ENCODE measurements at places on chromosomes 7 and 10. TPM values are rescaled to one million over a fixed set of nuclear protein-coding genes. Genes with fewer than 3 reads are reported as not detected.

DNA sequence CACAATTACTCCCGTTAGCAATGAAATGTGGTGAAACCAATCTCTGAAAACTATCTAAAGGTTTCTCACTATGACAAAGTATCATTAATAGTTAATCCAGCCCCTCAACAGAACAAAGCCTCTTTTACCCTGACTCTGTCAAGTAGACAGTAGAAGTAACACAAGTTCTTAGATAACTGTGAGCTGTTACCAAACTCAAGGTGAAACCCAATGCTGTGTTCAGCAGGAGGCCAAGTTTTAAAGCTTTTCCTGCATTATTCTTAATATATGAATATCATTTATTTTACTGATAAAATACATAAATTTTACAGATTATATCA lies 109.1 kb downstream of the SRPK2 start:
- H3K36me3 ChIP-seq, result peaks cover 8% of the 10 kb centered on the region
- no peaks in the 10 kb centered on the region for H3K4me1 ChIP-seq
- no peak overlapping the region for H3K4me3 ChIP-seq
- DNase-seq, result no peak

GRCh38 chr10:75176046-75176445 lies 34.5 kb upstream of the VDAC2 start:
- H3K27me3 ChIP-seq, result no peaks in the 10 kb centered on the region
- no peak for DNase-seq
- H3K27ac ChIP-seq, result no peak overlapping the region
- H3K4me3 ChIP-seq, result no peak overlapping the region
- H3K36me3 ChIP-seq, result peaks cover 17% of the 10 kb centered on the region

DNA sequence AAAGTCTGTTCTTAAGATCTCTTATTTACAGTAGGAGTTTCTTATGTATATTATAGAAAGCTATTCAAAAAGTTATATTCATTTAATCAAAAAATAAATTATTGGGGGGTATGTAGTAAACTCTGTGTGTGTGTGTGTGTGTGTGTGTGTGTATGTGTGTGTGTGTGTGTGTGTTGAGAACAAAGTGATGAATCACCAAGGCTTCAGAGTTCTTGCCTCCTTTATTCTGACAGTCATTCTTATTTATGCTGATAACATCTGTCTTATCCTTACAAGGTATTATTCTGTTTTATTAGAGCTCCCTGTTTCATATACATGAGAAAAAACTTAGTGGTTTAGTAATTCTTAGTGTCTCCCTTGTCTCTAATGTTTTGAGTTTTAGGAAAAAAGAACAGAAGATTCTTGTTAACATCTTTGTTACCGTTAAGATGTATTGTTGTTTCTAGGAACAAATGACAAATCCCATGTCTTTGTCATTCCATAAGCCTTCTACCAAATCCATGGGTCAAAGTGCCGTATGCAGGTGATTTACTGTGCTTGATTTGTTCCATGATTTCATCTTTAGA lies 424.0 kb downstream of the EXOC4 start:
- no peaks in the 10 kb centered on the region for H3K36me3 ChIP-seq
- H3K27me3 ChIP-seq, result no peaks in the 10 kb centered on the region
- no peak for DNase-seq

- peaks cover 16% of the 10 kb centered on the region for H3K4me1 ChIP-seq
- no peaks in the 10 kb centered on the region for H3K27me3 ChIP-seq
- DNase-seq, result no peak
- peak overlapping the region; percentile 87 for H3K27ac ChIP-seq
- peak overlapping the region; percentile 91 for H3K4me3 ChIP-seq
These were observed 482 bp downstream of the CCDC6 start for GRCh38 chr10:59905731-59906416.

- H3K4me3 ChIP-seq, result no peak overlapping the region
- no peaks in the 10 kb centered on the region for H3K36me3 ChIP-seq
These were observed 57.7 kb downstream of the KLF6 start for GRCh38 chr10:3727268-3727667.

DNA sequence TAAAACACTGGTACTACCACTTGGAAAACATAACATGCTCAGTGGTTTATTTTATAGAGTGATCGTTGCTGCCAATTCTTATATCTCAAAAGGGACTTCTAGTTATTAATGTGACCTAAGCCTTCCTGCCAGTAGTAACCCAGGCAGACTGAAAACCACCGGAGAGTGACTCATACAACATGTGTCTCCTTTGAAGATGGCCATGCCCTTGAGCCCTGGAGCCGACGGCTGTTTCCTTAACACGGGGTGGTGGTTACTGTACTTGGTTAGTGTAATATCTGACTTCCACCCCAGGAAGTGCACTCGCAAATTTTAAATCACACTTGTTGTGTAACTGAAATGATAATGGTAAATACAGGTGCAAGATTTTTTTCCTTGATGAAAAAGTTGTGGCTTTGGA lies 30.5 kb downstream of the JAKMIP3 start:
- peaks cover 49% of the 10 kb centered on the region for H3K27me3 ChIP-seq
- H3K4me3 ChIP-seq, result no peak overlapping the region
- no peak for DNase-seq
- H3K27ac ChIP-seq, result no peak overlapping the region
- no peaks in the 10 kb centered on the region for H3K36me3 ChIP-seq
- no peaks in the 10 kb centered on the region for H3K4me1 ChIP-seq

DNA sequence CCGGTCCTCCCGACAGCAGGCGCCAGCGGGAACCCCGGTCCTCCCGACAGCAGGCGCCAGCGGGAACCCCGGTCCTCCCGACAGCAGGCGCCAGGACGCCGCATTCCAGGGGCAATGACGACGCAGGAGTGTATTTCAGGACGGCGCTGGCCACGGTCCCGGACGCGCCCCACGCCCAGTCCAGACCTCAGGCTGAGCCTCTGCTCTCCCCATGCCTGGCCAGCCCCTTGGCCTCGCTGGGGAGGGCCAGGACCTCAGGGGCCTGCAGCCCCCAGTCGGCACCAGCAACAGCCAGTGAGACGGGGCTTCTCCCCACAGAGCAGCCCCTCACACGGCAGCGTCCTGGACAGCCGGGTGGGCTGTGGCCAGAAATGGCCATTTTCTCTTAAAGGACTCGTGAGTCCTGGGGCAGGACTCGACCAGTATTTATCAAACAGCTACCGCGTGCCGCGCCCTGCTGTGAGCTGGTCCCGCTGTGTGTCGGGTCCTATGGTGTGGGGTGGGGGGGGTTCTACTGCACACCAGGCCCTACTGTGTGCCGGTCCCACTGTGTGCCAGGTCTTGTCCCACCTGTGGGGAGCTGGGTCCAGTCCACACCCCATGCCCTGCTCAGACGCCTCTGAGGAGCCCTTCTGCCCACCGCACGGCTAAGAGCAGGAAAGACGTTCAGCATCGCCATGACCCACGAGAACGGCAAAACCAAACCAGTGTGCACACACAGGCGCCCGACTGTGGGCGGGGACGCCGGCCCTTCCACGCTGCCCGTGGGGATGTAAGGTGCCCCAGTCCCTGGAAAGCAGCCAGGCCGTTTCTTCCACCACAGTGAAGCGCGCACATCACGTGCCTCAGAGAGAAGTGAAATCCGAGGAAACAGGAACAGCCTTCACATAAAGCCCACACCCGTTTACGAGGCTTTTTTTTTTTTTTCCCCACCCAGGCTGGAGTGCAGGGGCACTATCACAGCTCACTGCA lies 33.3 kb downstream of the GET4 start:
- H3K27ac ChIP-seq, result no peak overlapping the region
- H3K4me1 ChIP-seq, result peaks cover 7% of the 10 kb centered on the region
- DNase-seq, result peak; percentile 83
- H3K4me3 ChIP-seq, result no peak overlapping the region
- no peaks in the 10 kb centered on the region for H3K36me3 ChIP-seq
- H3K27me3 ChIP-seq, result peaks cover 34% of the 10 kb centered on the region

DNA sequence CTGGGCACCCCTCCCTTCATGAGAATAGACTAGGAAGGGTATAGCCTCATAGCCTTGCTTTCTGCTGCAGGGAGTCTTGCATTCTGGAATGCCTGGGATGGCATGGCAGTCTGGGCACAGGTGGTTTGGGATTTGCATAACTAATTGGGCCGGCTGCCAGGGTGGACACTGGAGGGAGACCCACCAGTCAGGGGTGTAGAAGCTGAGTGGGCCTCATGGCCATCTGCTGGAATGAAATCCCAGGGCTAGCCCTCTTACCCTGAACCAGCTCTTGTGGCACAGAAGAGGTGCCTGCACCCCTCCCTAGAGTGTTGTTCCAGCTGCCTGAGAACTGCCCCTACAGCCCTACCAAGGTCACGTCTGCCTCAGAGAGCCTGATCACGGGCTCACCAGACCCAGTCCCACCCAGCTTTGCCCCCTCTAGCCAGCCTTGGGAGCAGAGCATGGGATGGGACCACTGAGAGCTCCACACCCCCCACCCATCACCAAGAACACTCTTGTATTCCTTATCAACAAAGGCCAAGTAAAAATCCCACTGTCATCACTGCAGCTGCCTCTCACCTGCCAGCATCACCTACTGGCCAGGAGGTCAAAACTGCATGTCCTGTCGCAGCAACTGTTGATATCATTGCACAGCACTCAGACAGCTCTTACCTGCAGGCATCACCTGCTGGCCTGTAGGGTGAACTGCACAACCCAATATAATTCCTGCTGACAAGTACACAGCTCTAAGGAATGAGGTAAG lies 148.9 kb downstream of the ZEB1 start:
- no peaks in the 10 kb centered on the region for H3K27me3 ChIP-seq
- H3K27ac ChIP-seq, result no peak overlapping the region
- DNase-seq, result peak; percentile 19
- no peak overlapping the region for H3K4me3 ChIP-seq

DNA sequence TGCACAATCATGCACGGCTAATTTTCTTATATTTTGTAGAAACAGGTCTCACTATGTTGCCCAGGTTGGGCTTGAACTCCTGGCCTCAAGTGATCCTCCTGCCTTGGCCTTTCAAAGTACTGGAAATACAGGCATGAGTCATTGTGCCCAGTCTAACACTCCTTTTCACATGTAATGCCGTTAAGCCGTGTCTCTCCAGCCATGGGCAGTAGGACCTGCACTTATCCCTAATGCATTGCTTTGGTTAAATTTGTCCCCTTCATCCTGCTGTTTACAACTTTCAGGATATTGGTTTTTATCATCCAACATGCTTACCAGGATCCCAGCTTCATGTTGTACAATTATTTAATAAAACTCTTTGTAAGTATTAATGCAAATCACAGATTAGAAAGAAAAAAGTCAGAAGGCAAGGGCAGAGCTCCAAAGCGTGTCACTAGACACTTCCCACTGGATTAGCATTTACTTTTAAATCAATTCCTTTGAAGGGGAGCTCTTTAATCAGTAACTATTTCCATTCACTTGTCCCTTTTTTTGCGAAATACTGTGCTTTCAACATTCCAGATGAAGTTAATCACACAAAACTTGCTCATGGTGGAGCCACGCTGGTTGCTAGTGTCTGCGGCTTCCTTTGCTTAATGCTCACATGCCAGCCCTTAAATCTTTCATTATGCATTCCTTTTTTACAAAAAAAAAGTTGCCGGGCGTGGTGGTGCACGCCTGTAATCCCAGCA lies 256.0 kb upstream of the AUTS2 start:
- no peaks in the 10 kb centered on the region for H3K36me3 ChIP-seq
- H3K4me1 ChIP-seq, result peaks cover 11% of the 10 kb centered on the region
- no peak overlapping the region for H3K27ac ChIP-seq
- H3K27me3 ChIP-seq, result no peaks in the 10 kb centered on the region
- no peak for DNase-seq

DNA sequence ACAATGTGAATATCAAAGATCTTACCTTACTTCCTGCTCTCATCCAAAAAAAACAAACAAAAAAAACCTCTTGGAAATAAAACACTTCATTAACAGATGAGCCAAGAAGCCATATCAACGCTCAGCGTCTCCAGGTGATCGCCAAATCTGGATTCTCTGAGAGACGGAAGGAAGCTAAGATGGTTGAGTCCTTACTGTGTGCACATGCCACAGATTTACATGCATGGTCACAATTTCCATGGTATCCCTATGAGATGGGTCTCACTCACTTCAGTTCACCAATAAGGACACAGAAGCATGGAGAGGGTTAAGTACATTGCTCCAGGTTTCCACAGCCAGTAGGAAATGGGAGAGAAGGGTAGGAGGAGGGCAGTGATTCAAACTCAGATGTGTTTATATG lies 1.0 kb downstream of the AOAH start:
- H3K4me3 ChIP-seq, result peak overlapping the region; percentile 23
- H3K27me3 ChIP-seq, result no peaks in the 10 kb centered on the region
- H3K36me3 ChIP-seq, result no peaks in the 10 kb centered on the region
- no peak for DNase-seq

- H3K4me1 ChIP-seq, result peaks cover 4% of the 10 kb centered on the region
- H3K4me3 ChIP-seq, result no peak overlapping the region
- no peak overlapping the region for H3K27ac ChIP-seq
- peaks cover 2% of the 10 kb centered on the region for H3K27me3 ChIP-seq
These were observed 215.1 kb upstream of the FRMD4A start for GRCh38 chr10:14545827-14546226.

GRCh38 chr10:14008740-14009080 lies 322.0 kb downstream of the FRMD4A start:
- H3K4me1 ChIP-seq, result peaks cover 20% of the 10 kb centered on the region
- no peak for DNase-seq
- peak overlapping the region; percentile 85 for H3K27ac ChIP-seq
- H3K27me3 ChIP-seq, result peaks cover 4% of the 10 kb centered on the region
- peak overlapping the region; percentile 38 for H3K4me3 ChIP-seq

GRCh38 chr10:1347525-1347924 lies 291.3 kb downstream of the WDR37 start:
- H3K4me3 ChIP-seq, result no peak overlapping the region
- no peaks in the 10 kb centered on the region for H3K27me3 ChIP-seq
- no peaks in the 10 kb centered on the region for H3K4me1 ChIP-seq
- H3K36me3 ChIP-seq, result no peaks in the 10 kb centered on the region

GRCh38 chr7:135200821-135201331 lies 10.4 kb downstream of the WDR91 start:
- H3K4me1 ChIP-seq, result no peaks in the 10 kb centered on the region
- H3K27ac ChIP-seq, result no peak overlapping the region
- no peak for DNase-seq

- H3K27ac ChIP-seq, result no peak overlapping the region
- H3K36me3 ChIP-seq, result no peaks in the 10 kb centered on the region
- no peaks in the 10 kb centered on the region for H3K27me3 ChIP-seq
- H3K4me1 ChIP-seq, result peaks cover 16% of the 10 kb centered on the region
- no peak overlapping the region for H3K4me3 ChIP-seq
These were observed 78.1 kb upstream of the RHEB start for GRCh38 chr7:151597541-151598444.

GRCh38 chr10:110721406-110722038 lies 77.4 kb downstream of the RBM20 start:
- no peak overlapping the region for H3K27ac ChIP-seq
- no peak overlapping the region for H3K4me3 ChIP-seq
- H3K27me3 ChIP-seq, result no peaks in the 10 kb centered on the region
- peaks cover 21% of the 10 kb centered on the region for H3K4me1 ChIP-seq
- H3K36me3 ChIP-seq, result no peaks in the 10 kb centered on the region
- DNase-seq, result no peak

- H3K4me1 ChIP-seq, result no peaks in the 10 kb centered on the region
- H3K36me3 ChIP-seq, result no peaks in the 10 kb centered on the region
- no peak for DNase-seq
- H3K4me3 ChIP-seq, result no peak overlapping the region
- no peaks in the 10 kb centered on the region for H3K27me3 ChIP-seq
These were observed 14.6 kb upstream of the GDI2 start for GRCh38 chr10:5827841-5828240.

- peaks cover 21% of the 10 kb centered on the region for H3K4me1 ChIP-seq
- DNase-seq, result no peak
- no peak overlapping the region for H3K27ac ChIP-seq
- H3K36me3 ChIP-seq, result no peaks in the 10 kb centered on the region
- H3K4me3 ChIP-seq, result no peak overlapping the region
These were observed 643.7 kb downstream of the INHBA start for GRCh38 chr7:41058986-41059741.

GRCh38 chr10:72605122-72605521 lies 20.8 kb downstream of the MICU1 start:
- no peak overlapping the region for H3K27ac ChIP-seq
- no peak for DNase-seq
- H3K4me1 ChIP-seq, result no peaks in the 10 kb centered on the region
- H3K27me3 ChIP-seq, result no peaks in the 10 kb centered on the region

Gene EPHB6
- polyA plus RNA-seq, result 4.2 TPM

Gene PALD1
- polyA plus RNA-seq, result 14.0 TPM

Gene COL17A1
- polyA plus RNA-seq, result 0.16 TPM

Gene CRYGN
- not detected for polyA plus RNA-seq
